T follicular helper cell (primary cell): ENCODE measurements at places on chromosomes 11 and 22.
A peak's percentile ranks its signal among the peaks of the same experiment; 100 is the strongest.

- no peak for DNase-seq
Measured at GRCh38 chr11:32852207-32852606, 22.5 kb downstream of the PRRG4 start.

GRCh38 chr22:31968022-31968421 is 23.7 kb downstream of the YWHAH start:
- no peak for DNase-seq

DNA sequence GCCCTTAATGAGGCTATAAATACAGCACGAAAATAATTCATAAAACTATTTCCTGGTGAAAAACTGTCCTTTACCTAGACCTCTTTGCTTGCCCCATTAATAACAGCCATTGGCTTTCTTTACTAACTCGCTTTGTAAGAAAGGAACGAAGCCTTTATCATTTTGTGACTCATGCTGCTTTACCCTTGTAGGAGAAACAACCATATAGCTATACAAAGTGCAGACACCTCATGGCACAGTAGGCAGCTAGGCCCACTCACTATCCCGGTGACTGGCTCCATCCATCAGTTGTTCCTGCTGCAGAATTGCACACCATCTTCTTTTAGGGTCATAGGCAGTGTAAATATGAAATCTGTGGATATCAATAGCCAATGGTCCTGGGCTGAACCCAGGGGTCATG is 85.8 kb downstream of the LDLRAD3 start:
- DNase-seq: no peak

DNA sequence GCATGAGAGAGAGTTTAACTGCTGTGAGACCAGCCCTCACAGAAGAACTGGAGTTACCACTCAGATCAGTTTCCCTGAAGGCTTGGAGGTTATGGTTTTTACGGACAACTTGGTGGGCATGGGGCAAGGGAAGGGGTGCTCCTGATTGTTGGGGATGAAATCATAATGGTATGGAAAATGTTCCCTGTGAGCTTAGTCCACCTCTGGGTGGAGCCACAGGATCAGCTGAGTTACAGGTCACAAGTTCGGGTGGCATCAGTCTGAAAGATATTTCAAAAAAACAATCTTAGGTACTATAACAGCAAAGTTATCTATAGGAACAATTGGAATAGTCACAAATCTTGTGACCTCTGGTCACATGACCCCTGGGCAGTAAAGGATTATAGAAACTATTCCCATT is 162.9 kb downstream of the DLG2 start:
- DNase-seq: no peak

- DNase-seq: no peak
Measured at GRCh38 chr22:46581538-46582244, 38.5 kb upstream of the GRAMD4 start.

GRCh38 chr22:45006111-45006963 is 3.5 kb downstream of the PHF21B start:
- DNase-seq: no peak

GRCh38 chr11:128105511-128105910 is 481.8 kb downstream of the ETS1 start:
- no peak for DNase-seq

GRCh38 chr11:30440510-30440909 is 117.6 kb downstream of the ARL14EP start:
- DNase-seq: no peak

GRCh38 chr11:112266410-112266778 is 5.7 kb upstream of the PLET1 start:
- DNase-seq: no peak

GRCh38 chr11:65066315-65066714 is 8.0 kb upstream of the NAALADL1 start:
- no peak for DNase-seq

DNA sequence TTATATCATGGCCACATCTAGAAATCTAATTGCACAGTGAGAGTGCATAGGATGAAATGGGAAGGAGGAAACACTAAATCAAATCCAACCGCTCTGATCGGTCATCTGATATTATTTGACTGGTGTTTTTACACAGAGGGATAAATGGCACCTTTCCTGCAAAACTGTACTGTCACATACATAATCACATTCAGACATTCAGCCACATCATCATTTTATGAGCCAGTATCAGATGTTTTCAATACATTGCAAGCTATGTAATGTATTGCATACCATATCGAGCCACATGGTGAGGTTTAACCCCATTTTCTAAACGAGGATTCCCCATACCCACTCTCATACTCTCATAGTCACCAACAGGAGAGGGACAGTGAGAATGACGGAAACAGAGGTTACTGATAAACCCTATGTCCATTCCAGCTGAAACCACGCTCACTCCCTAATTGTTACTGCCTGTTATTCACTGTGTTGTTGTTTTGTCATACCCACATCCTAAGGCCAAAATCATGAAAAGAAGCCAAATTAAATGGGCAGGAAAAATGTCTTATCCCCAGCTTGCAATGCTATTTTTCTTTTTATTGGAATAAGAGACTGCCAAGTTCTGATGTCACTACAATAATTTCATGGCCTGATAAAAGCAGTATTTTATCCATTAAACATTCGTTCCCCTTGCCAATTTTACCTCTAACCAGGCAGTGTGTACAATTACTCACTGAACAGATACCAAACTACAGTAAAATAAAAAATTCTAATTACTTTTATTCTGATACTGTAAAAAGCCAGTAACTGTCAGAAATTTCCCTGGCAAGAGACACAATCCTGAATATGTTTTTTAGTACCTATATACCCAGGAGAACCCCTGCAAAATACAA is 9.0 kb downstream of the CDON start:
- DNase-seq: no peak

DNA sequence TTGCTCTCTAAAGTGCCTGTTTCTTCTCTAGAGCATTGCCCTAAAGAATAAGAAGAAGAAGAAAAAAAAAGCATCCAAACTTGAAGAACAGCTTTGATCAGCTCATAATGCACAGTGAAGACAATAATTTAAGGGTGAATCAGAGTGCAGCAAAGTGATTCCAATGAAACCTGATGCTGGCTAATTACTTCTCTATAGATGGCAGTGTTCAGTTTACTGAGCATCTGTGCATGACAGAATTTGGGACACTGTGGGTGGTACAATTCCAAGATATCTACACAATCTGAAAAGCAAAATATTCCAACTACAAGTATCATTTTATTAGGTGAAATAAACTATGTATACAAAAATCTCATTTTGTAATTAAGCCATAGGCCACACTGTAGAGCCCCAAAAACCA is 450.5 kb upstream of the CCDC90B start:
- DNase-seq: no peak

- no peak for DNase-seq
Measured at GRCh38 chr11:47004595-47005033, 68.1 kb downstream of the CSTPP1 start.

GRCh38 chr11:64608046-64608445 is 17.0 kb downstream of the SLC22A12 start:
- DNase-seq: no peak

DNA sequence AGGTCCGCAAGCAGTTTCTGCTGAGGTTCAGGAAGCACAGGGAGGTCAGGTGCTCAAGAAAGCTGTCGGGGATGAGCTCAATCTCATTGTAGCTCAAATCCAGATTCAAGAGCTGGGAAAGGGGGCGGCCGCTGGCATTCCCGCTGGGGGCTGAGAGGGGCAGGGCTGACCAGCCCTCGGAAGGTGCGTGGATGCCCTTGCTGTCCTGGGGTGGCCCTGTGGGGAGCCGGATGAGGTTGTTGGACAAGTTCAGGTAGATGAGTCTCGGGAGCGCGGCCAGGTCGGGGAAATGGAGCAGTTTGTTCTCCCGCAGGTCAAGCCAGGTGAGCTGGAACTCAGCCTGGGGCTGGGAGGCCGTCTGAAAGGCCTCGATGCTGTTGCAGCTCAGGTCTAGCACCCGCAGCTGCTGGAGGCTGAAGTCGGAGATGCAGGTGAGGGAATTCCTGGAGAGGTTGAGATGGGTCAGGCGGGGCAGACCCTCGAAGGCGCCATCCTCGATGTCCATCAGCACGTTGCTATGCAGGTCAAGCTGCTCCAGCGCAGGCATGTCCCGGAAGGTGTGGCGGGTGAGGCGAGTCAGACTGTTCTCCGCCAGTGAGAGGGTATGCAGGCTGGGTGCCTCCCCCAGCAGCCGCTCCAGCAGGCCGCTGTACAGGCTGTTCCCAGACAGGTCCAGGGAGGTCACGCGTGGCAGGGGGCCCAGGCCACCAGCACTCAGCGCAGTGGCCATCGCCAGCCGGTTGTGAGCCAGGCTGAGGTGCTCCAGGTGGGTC is 9.8 kb downstream of the LRRC32 start:
- no peak for DNase-seq

DNA sequence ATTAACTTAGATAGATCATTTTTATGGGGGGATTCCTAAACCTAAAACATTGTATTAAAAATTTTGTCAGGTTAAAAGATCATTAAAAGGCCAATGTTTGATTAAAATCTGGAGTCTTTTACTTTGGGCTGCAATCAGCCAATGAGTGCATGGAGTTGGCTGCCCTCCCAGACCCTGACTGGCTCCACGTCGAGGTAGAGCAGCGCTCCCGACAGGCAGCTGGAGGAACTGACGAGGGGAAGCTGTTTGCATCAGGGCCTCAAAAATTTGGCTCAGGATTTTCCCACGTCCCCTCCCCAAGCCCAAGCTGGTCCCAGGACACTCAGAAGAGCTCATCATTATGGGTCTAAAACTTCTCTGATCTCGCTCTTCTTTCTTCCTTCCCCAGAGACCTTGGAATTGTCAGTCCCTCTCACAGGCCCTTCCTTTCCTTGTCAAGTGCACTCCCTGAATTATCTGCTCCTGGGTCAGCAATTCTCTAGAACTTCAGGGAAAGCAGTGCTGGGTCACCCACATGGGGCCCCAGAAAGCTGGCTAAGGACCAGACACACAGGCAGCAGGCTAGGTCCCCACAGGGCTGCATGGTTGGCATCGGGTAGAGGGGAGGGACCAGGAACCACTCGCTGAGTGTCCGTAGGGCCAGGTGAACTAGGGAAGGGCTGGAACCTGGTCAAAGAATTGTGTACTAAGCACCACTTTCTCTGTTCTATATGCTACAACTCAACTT is 119.6 kb upstream of the IGLL5 start:
- DNase-seq: no peak

- no peak for DNase-seq
Measured at GRCh38 chr11:57353446-57353845, 15.3 kb downstream of the P2RX3 start.

DNA sequence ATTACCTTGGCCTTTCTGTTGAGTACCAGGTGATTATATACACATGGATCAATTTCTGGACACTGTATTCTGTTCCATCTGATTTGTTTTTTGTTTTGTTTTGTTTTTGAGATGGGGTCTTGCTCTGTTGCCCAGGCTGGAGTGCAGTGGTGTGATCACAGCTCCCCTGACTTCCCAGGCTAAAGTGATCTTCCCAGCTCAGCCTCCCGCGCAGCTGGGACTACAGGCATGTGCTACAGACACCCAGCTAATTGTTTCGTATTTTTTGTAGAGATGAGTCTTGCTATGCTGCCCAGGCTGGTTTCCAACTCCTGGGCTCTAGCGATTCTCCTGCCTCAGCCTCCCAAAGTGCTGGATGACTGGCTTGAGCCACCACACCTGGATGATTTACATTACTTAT is 19.0 kb downstream of the TCIRG1 start:
- no peak for DNase-seq

GRCh38 chr22:24153959-24154358 is 27.3 kb upstream of the SUSD2 start:
- no peak for DNase-seq

GRCh38 chr11:19020831-19021230 is 39.7 kb downstream of the MRGPRX2 start:
- DNase-seq: no peak

GRCh38 chr11:42329929-42330565 is 870.6 kb upstream of the LRRC4C start:
- DNase-seq: no peak

- peak; percentile 49 for DNase-seq
Measured at GRCh38 chr11:95154514-95154913, 64.9 kb downstream of the ENDOD1 start.

DNA sequence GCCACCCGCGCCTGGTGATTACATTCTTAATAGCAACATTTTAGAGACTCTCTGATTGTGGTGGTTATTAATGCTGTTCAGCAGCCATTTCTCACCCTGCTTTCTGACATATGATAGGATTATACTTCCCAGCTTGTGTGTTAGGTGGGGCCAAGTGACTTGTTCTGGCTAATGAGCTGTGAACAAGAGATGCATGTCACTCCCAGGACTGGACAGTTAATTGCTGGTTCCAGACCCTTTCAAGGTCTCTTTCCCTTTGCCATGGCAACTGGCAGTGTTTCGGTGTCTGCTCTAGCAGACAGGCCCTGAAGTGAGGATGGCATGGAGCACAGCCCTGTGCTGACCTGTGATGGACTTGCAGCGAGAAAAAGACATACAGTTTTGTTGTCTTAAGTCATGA is 8.9 kb upstream of the PTPRJ start:
- no peak for DNase-seq

- no peak for DNase-seq
Measured at GRCh38 chr11:26011474-26011873, 320.5 kb upstream of the ANO3 start.

DNA sequence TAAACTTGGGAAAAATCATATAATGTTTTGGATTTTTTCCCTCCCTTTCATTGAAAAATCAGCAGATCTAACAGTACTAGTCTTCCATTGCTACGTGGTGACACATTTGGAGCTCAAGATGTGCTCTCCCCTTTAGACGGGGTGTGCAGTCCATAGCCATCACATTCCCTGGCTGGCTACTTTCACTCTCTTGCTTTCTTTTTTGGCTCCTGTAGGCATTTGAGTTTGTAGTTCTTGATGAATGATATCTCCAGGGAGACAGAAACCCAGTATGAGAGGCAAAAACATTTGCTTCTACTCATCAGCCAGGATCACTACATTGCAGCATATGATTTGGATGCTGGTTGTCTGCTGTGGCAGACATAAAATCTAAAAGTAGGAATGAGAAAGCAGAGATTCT is 12.1 kb downstream of the CCDC81 start:
- DNase-seq: no peak

- DNase-seq: no peak
Measured at GRCh38 chr11:45215098-45215865, 68.8 kb downstream of the PRDM11 start.

DNA sequence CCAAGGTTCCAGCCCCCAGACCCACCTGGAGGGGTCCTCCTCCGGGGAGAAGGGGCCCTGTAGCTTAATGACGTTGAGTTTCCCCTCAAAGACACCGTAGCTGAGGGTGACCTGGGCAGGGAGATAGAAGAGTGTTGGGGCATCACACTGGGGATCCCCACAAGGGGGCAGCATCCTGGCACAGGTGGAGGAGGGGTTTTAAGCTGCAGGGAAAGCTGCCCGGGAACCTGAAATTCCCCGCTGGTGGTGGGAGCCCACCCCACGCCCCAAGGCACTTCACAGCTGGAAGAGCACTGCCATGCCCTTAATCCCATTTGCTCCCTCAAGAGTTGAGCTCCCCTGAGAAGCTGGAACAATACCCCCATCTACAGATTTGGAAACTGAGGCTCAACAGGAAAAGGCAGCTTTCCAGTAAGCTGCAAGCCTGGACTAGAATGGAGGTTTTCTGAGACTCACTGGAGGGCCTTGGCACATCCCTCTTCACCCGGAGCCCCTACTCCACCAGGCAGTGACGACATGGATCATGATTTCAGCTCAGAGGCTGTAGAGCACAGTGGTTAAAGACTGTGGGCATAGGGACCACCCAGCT is 13.7 kb downstream of the MFNG start:
- DNase-seq: no peak

GRCh38 chr11:11864803-11865202 is 23.0 kb downstream of the USP47 start:
- no peak for DNase-seq
